Prostate gland (tissue), 2 donors: ENCODE measurements at places on chromosomes 16 and 17. TPM values are rescaled to one million over a fixed set of nuclear protein-coding genes. Genes with fewer than 3 reads are reported as not detected.

- DNase-seq: no peak
Observed at GRCh38 chr16:50718061-50718760, 23.7 kb upstream of the CYLD start.

DNA sequence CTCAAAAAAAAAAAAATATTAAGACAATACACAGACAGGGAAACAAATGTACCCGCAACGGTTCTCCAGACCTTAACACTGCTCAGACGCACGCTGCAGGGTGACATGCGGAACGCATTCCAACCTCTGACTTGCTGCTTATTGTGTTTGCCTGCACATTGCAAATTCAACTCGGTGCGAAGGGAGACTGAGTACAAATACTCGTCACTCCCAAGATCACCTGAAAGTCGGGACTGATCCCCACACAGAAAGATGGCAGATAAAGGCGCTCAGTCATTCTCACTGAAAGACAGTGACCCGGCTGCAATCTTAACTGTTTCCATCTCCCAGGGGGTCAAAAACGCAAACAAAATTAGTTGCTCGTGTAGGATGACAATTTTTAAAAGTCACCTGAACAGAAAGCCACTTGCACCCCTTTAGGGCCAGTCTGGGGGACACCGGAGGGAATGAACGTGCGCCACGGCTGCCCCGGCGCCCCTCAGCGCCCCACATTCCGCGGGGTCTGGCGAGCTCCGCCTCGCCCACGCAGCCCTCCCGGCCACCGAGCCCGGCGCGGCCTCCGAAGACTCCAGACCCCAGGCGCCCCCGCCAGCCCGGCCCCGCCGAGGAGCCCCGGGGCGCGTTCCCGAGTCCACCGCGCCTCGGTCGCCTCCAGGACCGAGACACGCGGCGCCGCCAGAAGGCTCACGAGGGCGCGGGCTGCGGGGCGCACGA, 589 bp downstream of the CLCN7 start:
- DNase-seq: no peak

GRCh38 chr16:79209308-79209707, 391.2 kb downstream of the MAF start:
- DNase-seq: no peak

- no peak for DNase-seq
Observed at GRCh38 chr16:66030036-66030435, 336.5 kb upstream of the CDH5 start.

DNA sequence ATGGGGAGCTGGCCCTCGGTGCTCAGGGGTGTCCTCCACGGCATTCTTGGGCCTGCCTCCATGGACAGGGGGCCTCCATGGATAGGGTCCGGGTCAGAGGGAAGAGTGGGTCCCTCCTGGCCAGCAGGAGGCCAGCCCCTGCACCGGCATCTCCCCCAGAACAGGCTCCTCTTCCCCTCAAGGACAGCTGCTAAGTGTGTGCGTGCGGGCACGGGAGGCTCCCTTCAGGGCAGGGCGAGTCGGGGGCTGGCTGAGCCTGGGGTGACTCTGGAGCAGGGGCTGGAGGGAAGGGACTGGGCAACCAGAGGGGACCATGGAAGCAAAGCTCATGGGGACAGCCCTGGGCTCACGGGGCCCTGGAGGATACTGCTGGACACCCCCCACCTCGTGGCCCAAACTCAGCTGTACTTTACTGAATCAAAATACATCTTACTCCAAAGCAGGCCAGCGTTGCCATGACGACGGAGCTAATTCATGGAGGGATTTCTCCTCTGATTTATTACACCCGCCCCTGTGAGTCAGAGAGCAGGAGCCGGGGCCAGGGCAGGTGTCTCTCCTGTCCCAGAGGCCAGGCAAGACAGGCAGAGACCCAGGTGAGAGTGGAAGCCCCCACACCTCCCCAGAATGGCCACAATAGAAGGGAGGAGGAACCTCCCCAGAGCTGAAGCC, 2.1 kb downstream of the CASKIN1 start:
- no peak for DNase-seq

- peak; percentile 47 for DNase-seq
Observed at GRCh38 chr17:866568-867103, 84.5 kb downstream of the MRM3 start.

- no peak for DNase-seq
Observed at GRCh38 chr16:67565470-67566100, 3.3 kb downstream of the CTCF start.

DNA sequence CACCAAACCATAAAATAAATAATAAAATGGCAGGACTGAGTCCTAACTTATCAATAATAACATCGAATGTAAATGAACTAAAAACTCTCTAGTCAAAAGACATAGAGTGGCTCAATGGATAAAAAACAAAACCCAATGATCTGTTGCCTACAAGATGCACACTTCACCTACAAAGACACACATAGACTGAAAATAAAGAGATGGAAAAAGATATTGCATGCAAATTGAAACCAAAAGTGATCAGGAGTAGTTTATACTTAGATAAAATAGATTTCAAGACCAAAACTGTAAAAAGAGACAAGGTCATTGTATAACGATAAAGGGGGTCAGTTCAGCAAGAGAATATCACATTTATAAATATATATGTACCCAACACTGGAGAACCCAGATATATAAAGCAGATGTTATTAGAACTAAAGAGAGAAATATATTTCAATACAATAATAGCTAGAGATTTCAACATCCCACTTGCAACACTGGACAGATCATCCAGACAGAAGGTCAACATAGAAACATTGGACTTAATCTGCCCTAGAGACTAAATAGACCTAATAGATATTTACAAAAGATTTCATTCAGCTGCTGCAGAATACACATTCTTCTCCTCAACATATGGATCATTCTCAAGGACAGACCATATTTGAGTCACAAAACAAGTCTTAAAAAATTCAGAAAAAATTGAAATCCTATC, 29.8 kb downstream of the SLC47A2 start:
- DNase-seq: no peak

DNA sequence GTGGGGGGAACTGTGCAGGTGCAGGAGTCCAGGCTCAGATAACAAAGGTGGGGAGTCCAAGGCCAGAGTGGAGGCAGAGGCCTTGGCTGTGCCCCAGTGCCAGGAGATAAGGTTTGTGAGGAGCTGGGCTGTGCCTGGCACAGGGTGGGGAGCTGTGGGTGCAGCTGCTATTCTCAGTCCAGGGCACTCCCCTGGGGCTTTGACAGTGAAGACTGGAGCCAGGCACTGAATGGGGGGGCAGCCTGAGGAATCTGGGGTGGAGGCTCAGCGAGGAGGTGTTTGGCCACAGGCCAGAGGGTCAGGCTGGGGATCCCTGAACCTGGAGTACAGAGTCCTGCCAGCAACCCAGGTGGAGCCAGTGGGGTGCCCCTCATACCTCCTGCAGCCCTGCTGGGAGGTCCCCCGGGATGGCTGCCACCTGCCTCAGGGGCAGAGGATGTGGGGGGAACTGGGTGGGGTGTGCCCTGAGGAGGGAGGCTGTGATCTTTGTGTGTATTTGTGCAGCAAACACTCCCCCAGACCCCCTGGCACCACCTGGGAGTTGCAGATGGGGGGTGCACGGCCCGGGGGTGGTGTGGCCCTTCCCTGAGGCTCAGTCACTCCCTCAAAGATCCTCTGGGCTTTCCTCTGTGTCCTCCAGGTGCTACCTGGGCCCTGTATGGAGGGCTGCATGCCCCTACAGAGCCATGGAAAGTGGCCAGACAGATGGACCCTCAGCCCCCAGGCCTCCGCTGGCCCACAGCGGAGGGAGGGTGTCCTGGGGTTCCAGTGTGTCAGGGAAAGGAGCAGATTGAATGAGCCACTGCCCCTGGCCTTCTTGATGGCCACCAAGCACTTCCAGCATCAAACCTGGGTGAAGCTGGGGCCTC, 44.5 kb upstream of the SMPD3 start:
- no peak for DNase-seq

GRCh38 chr16:1363501-1364041, 11.8 kb downstream of the GNPTG start:
- DNase-seq: peak; percentile 51

DNA sequence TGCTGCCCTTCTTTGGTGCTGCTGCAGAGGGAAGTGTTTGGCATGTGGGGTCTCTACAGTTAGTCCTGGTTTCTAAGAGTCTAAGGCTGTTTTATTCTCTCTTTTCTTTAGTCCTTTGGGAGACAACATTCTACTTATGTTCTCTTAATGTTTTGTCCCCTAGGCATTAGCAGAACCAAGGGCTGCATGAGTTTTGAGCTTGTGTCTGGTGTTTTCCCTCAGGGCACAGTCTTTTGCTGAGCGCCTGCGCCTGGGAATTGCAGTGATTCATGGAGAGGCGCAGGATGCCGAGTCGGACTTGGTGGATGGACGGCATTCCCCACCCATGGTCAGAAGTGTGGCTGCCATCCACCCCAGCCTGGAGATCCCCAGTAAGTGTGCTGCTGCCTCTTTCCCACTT, 41.1 kb upstream of the SLC5A10 start:
- no peak for DNase-seq

GRCh38 chr17:42817866-42818265, 6.2 kb downstream of the BECN1 start:
- no peak for DNase-seq

GRCh38 chr17:80005360-80006338, 30.0 kb downstream of the TBC1D16 start:
- no peak for DNase-seq

NARF gene
- total RNA-seq: 68.1 TPM

SLC12A3 gene
- not detected for total RNA-seq

KCNH4 gene
- total RNA-seq: 0.51 TPM

SLC16A3 gene
- total RNA-seq: 69.2 TPM

GJD3 gene
- total RNA-seq: 5.3 TPM

SLFN12L gene
- total RNA-seq: 1.2 TPM

SRR gene
- 10.8 TPM for total RNA-seq
